Stimulated activated CD8-positive, alpha-beta memory T cell treated with anti-CD3 and anti-CD28 coated beads, Interleukin-4, amount 100 ng/mL, for 1 hour (primary cell): ENCODE measurements at places on chromosomes 4 and X.

DNA sequence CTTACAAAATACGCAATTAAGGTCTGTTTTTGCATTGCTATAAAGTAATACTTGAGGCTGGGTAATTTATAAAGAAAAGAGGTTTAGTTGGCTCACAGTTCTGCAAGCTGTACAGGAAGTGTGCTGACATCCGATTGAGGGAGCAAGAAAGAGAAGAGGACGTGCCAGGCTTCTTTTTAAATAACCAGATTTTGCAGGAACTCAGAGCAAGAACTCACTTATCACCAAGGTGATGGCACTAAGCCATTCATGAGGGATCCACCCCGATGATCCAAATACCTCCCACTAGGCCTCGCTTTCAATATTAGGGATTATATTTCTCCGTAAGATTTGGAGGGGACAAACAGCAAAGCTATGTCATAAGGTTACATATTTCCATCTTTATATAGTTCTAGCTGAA, 456.7 kb downstream of the GLUD2 start:
- no peak for DNase-seq

DNA sequence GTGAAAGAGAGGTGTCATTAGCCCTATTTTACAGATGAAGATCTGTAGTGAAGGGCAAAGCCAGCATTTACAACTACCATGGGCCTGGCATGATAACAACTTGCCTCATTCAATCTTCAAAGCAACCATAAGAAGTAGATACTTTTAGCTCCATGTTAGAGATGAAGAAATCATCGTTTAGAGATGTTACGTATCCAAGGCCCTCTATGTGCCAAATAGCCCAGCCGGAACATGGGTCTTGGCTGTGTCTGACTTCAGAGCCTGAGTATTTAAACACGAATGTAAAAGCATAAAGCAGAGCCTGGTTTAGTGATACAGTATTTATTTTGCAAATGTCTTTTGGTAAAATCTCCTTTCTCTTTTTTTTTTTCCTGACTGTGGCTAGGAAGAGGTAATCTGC, 197.1 kb downstream of the RASL11B start:
- no peak for DNase-seq

GRCh38 chrX:22629105-22629725, 356.5 kb downstream of the CBLL2 start:
- DNase-seq = no peak

DNA sequence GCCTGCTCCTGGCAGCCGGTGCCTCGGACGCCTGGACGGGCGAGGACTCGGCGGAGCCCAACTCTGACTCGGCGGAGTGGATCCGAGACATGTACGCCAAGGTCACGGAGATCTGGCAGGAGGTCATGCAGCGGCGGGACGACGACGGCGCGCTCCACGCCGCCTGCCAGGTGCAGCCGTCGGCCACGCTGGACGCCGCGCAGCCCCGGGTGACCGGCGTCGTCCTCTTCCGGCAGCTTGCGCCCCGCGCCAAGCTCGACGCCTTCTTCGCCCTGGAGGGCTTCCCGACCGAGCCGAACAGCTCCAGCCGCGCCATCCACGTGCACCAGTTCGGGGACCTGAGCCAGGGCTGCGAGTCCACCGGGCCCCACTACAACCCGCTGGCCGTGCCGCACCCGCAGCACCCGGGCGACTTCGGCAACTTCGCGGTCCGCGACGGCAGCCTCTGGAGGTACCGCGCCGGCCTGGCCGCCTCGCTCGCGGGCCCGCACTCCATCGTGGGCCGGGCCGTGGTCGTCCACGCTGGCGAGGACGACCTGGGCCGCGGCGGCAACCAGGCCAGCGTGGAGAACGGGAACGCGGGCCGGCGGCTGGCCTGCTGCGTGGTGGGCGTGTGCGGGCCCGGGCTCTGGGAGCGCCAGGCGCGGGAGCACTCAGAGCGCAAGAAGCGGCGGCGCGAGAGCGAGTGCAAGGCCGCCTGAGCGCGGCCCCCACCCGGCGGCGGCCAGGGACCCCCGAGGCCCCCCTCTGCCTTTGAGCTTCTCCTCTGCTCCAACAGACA, 4.4 kb downstream of the SOD3 start:
- DNase-seq = no peak

DNA sequence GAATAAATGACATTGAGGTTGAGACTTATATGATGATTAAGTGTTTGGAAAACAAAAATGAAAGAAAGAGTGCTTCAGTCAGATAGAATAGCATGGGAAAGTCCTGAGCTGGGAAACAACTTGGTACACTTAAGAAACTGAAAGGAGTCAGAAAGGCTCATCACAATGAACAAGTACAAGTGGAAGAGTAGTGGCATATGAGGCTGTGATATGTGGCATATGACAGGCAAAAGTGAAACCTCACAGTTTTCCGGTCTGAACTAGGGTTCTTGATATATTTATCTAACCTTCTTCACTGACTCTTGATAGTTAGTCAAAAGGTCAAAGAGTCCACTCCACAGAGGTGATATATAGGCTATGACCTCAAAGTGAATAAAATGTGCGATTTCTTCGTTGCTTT, 537.1 kb upstream of the CXorf51A start:
- no peak for DNase-seq

DNA sequence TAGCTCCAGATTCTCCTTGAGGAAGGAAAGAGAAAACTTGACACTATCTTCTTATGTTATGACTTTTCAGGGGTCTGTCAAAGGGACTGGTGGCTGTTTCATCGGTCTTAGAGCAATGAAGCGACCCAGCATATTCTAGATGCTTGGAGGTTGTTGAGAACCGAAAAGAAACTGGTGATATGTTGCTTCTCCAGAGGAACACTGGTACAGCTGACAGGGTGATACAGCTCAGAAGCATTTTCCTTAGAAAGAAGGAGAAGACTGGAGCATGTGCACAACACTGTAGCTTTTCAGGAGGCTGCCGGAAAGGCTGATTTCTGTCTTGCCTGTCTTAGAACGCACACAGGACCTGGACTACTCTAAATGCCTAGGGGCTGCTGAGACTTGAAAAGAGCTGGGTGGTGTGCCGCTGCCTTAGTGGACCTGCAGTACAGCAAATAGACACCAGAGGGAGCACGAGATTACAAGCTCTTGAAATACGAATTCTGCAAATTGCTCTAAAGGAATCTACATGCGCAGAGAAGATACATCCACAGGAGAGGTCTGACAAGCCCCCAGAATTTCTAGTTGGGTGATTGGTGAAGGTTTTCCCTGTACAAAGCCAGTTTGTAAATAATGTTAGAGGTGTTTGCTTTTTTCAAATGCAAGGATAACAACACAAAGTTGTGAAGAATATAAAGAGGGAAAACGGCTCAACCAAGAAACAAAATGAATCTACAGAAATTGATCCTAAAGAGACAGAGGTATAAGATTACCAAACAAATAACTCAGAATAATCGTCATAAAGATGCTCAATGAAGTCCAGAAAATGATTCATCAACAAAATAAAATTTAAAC, 223.1 kb upstream of the DMD start:
- DNase-seq = no peak

- DNase-seq = no peak
These were observed 128.1 kb downstream of the LAS1L start for GRCh38 chrX:65406532-65406931.

- DNase-seq = no peak
These were observed 371.9 kb upstream of the NWD2 start for GRCh38 chr4:36872679-36873078.

GRCh38 chr4:134260126-134260525, 58.5 kb upstream of the PABPC4L start:
- DNase-seq = no peak

DNA sequence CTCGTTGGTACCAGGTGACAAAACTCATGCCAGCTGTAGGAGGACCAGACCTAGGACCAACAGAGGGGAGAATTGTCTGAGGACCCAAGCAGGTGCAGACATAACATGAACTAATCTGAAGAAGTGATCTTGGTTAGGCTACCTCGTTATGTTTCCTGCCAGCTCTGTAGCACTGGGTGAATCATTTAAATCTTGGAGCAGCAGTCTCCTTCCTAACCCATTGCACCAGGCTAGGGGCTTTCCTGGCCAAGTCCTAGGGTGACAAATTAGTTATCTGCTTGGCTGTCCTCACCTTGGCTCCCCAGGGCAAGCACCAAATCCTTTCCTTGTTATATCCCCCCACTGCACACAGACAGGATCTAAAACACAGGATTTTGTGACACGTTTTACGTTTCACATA, 87.8 kb downstream of the WWC2 start:
- DNase-seq = no peak

DNA sequence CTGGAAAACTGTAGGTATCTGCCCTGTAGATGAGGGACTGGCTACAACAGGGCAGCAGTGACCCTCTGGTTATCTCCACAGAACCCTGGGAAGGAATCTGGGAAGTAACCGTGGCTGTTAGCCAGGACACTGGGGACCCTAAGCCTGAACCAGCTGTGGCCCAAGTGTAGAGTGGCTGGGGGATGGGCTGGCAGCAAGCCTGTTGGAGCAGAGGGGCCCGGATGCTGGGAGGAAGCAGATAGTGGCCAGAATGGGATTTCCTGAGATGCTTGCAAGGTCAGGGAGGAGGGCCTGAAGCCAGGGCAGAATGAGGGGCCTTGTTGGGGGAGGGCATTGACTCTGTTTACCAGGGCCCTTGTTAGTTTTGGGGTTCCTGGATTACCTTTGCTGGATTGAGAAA, 161.0 kb upstream of the EOLA2 start:
- DNase-seq = no peak

GRCh38 chr4:52996261-52997131, 134.4 kb downstream of the RASL11B start:
- DNase-seq = no peak

DNA sequence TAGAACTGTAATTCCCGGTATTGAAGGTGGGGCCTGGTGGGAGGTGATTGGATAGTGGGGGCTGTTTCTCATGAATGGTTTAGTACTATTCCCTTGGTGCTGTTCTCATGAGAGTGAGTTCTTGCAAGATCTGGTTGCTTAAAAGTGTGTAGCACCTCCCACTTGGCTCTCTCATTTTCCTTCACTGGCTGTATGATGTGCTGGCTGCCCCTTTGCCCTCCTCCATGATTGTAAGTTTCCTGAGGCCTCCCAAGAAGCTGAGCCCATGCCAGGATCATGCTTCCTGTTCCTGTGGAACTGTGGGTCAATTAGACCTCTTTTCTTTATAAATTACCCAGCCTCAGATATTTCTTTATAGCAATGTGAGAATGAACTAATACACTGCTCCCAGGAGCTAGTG, 8.7 kb downstream of the ANXA10 start:
- no peak for DNase-seq

DNA sequence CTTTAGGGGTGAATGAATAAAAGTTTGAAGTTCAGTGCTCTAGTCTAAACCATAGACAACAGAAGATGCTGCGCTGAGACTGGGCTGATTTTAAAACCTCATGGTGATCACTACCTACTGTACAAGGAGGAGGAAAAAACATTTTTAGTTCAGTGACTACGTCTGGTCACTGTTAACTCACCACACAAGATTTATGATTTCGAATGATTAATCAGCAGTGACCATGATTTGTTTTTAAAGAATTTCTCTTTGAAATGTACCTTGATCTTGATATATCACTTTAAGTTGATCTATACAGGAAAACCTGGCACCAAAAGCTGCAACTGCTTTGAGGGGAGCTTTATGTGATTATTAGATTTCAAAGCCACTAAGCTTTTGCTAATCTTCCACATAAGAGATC, 286.3 kb downstream of the PDGFC start:
- DNase-seq = no peak

DNA sequence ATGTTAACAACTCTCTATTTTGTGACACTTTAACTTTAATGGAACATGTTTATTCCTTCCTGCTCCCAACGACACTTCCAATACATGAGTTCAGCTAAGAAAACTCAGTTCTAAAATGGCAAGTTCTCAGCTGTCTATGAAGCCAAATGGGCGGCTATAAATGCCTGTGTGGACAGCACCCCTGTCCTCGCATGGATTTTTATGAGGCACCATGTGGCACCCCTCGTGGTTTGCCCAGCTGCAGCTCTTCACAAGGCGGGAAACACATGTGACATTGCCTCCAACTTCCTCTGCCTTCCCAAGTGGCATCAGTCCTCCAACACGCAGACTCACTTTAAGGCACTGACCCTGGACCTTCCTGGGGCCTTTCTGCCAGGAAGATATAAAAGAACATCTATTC, 48.0 kb downstream of the SH3RF1 start:
- DNase-seq = no peak

- DNase-seq = no peak
These were observed 173.2 kb upstream of the TBL1X start for GRCh38 chrX:9291629-9292028.

GRCh38 chrX:24231131-24231540, 81.6 kb downstream of the ZFX start:
- DNase-seq = no peak

DNA sequence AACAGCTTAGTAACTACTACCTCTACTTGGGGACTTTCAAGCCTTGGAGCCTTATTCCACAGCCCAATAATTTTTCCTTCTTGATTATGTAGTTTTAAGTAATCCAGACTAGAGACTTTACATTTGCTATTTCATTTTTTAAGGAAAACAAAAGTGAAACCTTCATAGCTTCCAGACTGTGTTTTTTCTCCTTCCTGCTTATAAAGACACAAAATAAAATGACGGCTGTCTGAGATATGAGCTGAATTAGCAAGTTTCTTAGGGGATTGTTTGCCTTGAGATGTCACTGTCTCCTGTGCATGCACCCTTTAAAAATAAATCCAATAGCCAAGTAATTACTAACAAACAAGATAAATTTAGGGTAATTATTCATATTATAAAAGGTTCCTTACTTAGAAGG, 78.8 kb upstream of the PACRGL start:
- no peak for DNase-seq

GRCh38 chrX:38277802-38278201, 49.5 kb downstream of the RPGR start:
- DNase-seq = no peak

- DNase-seq = no peak
These were observed 175.2 kb downstream of the GC start for GRCh38 chr4:71608678-71609071.

DNA sequence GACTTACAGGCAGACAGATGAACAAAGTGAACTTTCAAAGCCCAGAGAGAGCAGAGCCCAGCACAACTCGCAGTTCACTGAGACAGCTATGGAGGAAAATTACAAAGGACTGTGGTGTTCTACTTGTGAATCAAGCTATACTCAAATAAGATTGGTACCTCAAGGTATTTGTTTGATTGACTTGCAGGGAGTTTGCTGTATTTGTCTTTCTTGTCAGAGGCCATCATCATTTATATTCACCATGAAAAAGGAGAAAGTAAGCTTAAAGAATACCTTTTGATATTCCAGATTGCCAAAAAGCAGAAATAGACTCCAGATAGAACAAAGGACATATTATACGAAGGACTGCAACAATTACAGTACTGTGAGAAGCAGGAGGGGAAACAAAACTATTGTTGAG, 1047.9 kb downstream of the RPA4 start:
- no peak for DNase-seq

DNA sequence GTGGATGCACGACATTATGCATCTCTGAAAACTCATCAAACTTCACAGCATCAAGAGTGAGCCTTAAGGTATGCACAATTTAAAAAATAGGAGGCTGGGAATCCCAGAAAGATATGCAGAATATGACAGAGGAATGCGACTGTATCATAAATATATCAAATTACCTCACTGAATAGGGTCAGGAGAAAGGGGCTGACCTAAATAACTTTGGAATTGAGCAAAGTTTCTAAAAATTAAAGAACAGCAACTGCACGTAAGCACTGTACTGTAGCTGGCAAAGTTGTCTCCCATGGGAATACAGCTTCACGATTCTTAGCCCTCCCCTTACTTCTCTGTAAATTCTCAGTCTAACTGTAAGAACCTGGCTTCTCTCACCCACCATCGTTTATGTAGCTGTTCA, 397.4 kb upstream of the ZFP42 start:
- no peak for DNase-seq
